ENCODE measurements at places on chromosomes 13 and 19.
A peak's percentile ranks its signal among the peaks of the same experiment; 100 is the strongest.

- H3K4me1 ChIP-seq, result peaks cover 24% of the 10 kb centered on the region
- no peak for DNase-seq
- no peak overlapping the region for H3K4me3 ChIP-seq
- no peaks in the 10 kb centered on the region for H3K27me3 ChIP-seq
- peaks cover 15% of the 10 kb centered on the region for H3K36me3 ChIP-seq
Measured at GRCh38 chr19:13797870-13798269, 2.6 kb downstream of the ZSWIM4 start.

DNA sequence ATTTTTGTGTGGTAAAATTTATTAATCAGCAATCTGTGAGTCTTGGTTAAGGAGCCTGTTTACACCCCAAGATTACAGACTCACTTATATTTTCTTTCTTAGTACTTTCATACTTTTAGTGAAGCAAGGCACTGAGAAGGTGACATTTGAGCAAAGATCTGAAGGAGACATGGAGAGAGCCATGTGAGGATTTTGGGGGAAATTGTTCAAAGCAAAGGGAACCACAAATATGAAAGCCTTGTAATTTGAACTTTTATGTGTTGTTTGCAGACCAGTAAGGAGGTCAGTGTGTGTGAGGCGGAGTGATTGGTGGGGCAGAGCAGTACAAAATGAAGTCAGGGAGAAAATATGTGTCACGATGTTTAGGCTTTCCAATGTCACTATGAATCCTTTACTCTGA, 140.7 kb upstream of the KLF12 start:
- H3K27me3 ChIP-seq, result no peaks in the 10 kb centered on the region
- no peak overlapping the region for H3K4me3 ChIP-seq
- peaks cover 3% of the 10 kb centered on the region for H3K36me3 ChIP-seq

DNA sequence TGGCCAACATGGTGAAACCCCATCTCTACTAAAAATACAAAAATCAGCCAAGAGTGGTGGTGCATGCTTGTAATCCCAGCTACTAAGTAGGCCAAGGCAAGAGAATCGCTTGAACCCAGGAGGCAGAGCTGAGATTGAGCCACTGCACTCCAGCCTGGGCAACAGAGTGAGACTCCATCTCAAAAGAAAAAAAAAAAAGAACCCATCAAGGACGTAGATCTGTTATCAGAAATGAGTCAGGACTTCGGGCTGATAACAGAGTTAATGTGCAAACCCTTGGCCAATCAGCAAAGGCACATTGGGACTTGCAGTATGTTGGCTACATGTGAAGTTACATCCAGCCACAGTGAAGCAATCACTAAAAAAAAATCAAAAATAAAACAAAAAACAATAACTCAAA, 4.8 kb upstream of the LGALS7B start:
- no peak overlapping the region for H3K27ac ChIP-seq
- H3K4me3 ChIP-seq, result no peak overlapping the region

DNA sequence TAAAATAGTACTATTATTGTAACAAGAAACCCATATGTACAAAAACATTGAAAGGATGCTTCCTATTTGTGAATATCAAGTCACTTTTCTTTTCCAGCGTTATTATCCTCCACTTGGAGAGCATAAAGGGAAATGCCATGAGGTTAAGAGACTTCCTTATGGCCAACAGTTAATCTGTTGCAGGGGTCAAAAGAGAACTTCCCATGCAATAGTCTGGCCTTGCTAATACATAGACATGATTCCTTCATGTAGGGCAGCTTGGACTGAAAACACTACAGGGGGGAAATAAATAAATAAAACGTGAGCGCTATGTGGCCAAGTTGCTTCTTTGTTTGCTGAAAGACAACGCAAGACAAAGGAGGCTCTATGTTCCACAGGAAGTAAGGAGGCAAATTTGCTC, 269.1 kb upstream of the EDNRB start:
- peaks cover 9% of the 10 kb centered on the region for H3K27me3 ChIP-seq
- H3K36me3 ChIP-seq, result no peaks in the 10 kb centered on the region
- H3K4me1 ChIP-seq, result no peaks in the 10 kb centered on the region
- no peak overlapping the region for H3K4me3 ChIP-seq

DNA sequence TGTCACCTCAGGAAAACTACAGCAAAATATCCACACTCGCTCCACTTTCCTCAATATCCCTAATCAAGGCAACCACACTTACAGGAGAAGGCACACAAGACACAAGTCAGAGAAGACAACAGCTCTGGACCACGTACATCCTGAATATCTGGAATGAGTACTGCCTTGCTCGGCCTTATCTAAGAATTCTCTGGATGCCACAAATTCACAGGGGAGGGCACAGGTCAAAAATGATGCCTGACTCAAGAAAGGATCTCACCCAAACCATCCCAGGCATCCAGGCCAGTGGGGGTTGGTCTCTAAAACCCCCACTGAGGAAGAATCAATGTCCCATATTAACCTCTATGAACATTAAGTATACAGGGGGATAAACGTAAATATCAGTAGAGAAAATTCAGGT, 29.9 kb downstream of the ATP7B start:
- peaks cover 28% of the 10 kb centered on the region for H3K36me3 ChIP-seq
- DNase-seq, result no peak
- no peaks in the 10 kb centered on the region for H3K27me3 ChIP-seq
- peaks cover 34% of the 10 kb centered on the region for H3K4me1 ChIP-seq
- H3K4me3 ChIP-seq, result peak overlapping the region; percentile 33
- H3K27ac ChIP-seq, result peak overlapping the region; percentile 95

GRCh38 chr13:29737061-29737460, 113.4 kb downstream of the UBL3 start:
- peaks cover 13% of the 10 kb centered on the region for H3K27me3 ChIP-seq
- DNase-seq, result no peak
- H3K27ac ChIP-seq, result no peak overlapping the region
- no peak overlapping the region for H3K4me3 ChIP-seq

- no peaks in the 10 kb centered on the region for H3K27me3 ChIP-seq
- no peak overlapping the region for H3K27ac ChIP-seq
- no peak overlapping the region for H3K4me3 ChIP-seq
- peaks cover 5% of the 10 kb centered on the region for H3K4me1 ChIP-seq
- no peak for DNase-seq
- peaks cover 5% of the 10 kb centered on the region for H3K36me3 ChIP-seq
Measured at GRCh38 chr13:21304256-21304655, 127.8 kb downstream of the MRPL57 start.

- peaks cover 7% of the 10 kb centered on the region for H3K4me1 ChIP-seq
- no peak for DNase-seq
- H3K4me3 ChIP-seq, result no peak overlapping the region
- H3K27me3 ChIP-seq, result no peaks in the 10 kb centered on the region
Measured at GRCh38 chr19:11510444-11510843, 4.8 kb upstream of the ZNF653 start.

DNA sequence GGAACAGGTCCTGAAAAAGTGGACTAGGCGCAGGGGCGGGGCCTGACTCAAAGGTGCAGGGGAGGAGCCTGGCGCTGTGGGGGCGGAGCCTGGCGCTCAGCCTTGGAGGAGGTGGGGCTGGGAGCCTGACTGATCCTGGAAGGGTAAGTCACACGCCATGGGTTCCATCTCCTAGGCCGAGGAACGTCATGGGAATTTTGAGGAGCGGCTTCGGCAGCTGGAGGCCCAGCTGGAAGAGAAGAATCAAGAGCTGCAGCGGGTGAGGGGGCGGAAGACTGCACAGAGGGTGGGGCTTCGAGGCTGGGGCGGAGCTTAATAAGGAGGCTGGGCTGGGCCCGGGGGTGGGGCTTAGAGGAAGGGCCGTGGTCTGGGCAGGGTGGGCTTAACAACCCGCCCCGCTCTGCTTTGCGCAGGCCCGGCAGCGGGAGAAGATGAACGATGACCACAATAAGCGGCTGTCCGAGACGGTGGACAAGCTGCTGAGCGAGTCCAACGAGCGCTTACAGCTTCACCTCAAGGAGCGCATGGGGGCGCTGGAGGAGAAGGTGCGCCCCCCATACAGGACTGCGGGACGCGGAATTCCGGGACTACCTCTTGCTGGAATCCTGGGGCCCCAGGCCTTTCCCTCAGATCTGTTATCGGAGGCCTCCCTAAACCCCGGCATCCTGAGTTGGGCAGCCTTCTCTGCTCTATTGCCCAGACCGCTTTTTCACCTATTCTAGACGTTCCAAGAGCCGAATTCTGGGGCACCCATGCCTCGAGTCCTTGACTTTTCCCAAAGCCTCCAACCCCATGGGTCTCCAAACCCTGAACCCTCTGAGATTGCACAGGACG, 14.5 kb downstream of the PPFIA3 start:
- H3K36me3 ChIP-seq, result peaks cover 1% of the 10 kb centered on the region
- DNase-seq, result no peak
- peaks cover 11% of the 10 kb centered on the region for H3K4me1 ChIP-seq
- no peak overlapping the region for H3K27ac ChIP-seq
- H3K27me3 ChIP-seq, result no peaks in the 10 kb centered on the region
- H3K4me3 ChIP-seq, result peak overlapping the region; percentile 33

DNA sequence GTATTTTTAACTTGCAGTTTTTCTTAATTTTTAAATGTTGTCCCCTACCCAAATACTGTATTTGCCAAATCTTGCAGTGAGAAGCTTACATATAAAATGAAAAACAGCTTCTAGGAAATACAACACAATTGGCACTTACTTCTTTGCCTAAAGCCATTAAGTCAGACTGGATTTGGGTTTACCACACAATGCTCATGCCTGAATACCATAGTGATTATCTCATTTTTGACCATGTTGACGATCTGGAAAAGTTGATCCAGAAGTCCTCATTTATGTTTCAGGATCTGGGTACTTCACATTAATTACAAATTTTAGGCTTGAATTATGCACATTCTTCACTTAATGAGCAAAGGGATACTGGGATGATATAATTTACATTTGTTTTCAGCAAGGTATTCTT, 2.4 kb downstream of the RNF6 start:
- H3K36me3 ChIP-seq, result peaks cover 18% of the 10 kb centered on the region
- no peak for DNase-seq
- H3K27ac ChIP-seq, result no peak overlapping the region
- peak overlapping the region; percentile 100 for H3K4me3 ChIP-seq

GRCh38 chr19:54448040-54448773, 792 bp upstream of the LENG8 start:
- H3K27ac ChIP-seq, result peak overlapping the region; percentile 100
- H3K4me3 ChIP-seq, result peak overlapping the region; percentile 97
- no peaks in the 10 kb centered on the region for H3K27me3 ChIP-seq
- peaks cover 9% of the 10 kb centered on the region for H3K36me3 ChIP-seq

DNA sequence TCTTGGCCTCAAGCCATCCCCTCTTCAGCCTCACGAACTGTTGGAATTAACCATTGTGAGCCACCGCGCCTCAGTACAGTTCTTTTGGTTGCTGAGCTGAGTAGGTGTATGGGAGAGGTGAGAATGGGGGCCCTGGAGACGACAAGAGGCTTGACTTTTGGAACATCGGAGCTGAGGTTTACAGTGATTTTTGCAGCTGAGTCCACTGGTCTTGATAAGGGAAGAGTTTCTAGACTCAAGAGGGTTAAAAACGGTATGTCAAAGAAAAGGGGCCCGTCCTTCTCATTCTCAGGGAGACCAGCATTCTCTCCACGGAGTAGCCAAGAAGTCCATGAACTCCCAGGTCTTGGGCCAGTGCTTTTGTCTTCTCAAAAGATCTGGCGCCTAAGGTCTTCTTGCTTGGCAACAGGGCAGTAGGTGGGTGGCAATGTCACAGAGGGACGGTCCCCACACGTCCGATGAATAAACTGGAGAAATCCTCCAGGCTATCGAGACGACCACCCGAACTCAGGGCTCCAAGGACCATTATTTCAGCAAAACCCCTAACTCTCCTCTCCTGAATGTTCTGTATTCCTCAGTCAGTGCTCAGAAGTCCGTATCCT, 6.4 kb upstream of the QTRT1 start:
- H3K4me1 ChIP-seq, result peaks cover 7% of the 10 kb centered on the region
- H3K27me3 ChIP-seq, result peaks cover 7% of the 10 kb centered on the region
- H3K36me3 ChIP-seq, result peaks cover 17% of the 10 kb centered on the region
- H3K4me3 ChIP-seq, result peak overlapping the region; percentile 70
- no peak for DNase-seq

- H3K4me1 ChIP-seq, result peaks cover 4% of the 10 kb centered on the region
- no peak overlapping the region for H3K4me3 ChIP-seq
- H3K27ac ChIP-seq, result no peak overlapping the region
- no peaks in the 10 kb centered on the region for H3K27me3 ChIP-seq
- DNase-seq, result peak; percentile 47
Measured at GRCh38 chr13:19818223-19818842, 35.6 kb upstream of the PSPC1 start.

DNA sequence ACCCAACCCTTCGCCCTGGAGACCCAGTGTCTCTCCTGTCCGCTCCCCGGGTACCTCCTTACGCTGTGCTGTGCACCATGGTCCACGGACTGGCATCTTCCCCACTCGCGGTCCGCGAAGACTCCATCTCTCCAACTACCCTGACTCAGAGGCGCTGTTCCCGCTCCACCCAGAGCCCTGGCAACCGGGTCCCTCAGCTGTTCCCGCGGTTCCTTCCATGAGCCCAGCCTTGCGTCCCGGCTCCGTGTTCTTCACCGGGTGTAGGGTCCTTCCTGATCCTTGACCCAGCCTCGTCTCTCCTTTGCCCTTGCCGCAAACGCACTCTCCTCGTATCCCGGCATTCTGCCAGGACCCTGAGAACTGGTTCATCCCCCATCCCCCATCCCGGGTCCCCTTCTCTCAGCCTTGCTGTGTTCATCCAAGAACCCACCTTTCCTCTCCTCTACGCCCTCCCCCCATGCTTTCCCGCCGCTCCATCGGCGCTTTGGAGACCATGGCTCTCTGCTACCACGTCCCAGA, 664 bp downstream of the ICAM5 start:
- peak overlapping the region; percentile 70 for H3K4me3 ChIP-seq
- H3K27ac ChIP-seq, result no peak overlapping the region
- peaks cover 46% of the 10 kb centered on the region for H3K4me1 ChIP-seq

- no peak for DNase-seq
- H3K27me3 ChIP-seq, result peaks cover 28% of the 10 kb centered on the region
- peaks cover 15% of the 10 kb centered on the region for H3K4me1 ChIP-seq
Measured at GRCh38 chr19:35991731-35992450, 3.1 kb upstream of the SDHAF1 start.

GRCh38 chr13:46667687-46668281, 114.8 kb downstream of the LRCH1 start:
- peaks cover 20% of the 10 kb centered on the region for H3K36me3 ChIP-seq
- H3K4me3 ChIP-seq, result no peak overlapping the region
- DNase-seq, result no peak
- H3K4me1 ChIP-seq, result peaks cover 48% of the 10 kb centered on the region
- no peak overlapping the region for H3K27ac ChIP-seq

Data from mesothelial cell of epicardium (in vitro differentiated cells).